Fibroblast of lung (primary cell): ENCODE measurements at places on chromosomes 3 and 15.
A peak's percentile ranks its signal among the peaks of the same experiment; 100 is the strongest.

GRCh38 chr3:37396731-37397130, 222.3 kb upstream of the LRRFIP2 start:
- DNase-seq = no peak

GRCh38 chr3:185900228-185900627, 37.6 kb downstream of the TRA2B start:
- peak; percentile 76 for DNase-seq

DNA sequence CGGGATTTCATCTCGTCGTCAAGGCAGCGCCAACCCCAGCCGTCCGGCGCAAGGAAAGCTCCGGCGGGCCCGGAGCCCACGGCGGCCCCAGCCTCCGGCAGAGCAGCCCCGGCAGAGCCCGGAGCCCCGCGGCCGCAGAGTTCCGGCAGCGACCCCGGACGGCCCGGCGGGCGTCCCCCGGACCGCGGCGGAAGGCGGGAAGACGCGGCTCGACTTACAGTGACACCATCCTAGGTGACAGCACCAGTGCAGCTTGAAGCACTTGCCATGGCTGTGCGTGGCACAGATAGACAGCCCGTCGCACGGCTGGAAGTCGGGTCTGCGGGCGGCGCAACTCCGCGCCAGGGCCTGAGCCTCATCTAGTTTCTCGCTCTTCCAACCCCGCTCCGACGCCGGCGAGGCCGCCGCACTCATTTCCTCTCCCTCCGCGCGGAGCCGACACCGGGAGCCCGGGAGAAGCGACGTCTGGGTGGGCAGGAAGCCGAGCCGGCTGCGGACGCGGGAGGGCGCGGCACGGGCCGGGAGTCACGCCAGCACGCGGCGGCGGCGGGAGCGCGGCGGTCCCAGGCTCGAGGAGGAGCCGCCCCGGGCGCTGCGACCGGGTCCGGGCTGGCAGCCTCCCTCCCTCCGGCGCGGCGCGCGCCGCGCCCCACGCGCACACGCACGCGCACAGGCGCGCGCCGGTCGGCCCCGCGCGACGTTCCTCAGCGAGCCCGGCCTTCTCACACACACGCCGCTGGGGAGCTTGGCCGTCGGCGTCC, at the start of gene C3orf70:
Gene C3orf70, minus strand, starts transcription at position 651 of the 761 bp plus-strand sequence. Its CDS starts 237 bp downstream, at position 414.
- DNase-seq = peak; percentile 65

GRCh38 chr3:99669879-99670555, 31.6 kb downstream of the COL8A1 start:
- peak; percentile 75 for DNase-seq

DNA sequence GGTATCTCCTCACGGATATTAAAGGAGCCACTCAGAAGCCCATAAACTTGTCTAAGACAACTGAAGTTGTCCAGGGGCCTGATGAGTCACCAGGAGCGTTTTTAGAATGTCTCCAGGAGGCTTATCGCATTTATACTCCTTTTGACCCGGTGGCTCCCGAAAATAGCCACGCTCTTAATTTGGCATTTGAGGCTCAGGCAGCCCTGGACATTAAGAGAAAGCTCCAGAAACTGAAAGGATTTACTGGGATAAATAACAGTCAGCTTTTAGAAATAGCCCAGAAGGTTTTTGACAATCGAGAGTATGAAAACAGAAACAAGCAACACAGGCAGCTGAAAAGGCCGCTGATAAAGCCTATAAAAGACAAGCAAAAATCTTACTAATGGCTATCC, 4.1 kb downstream of the DET1 start:
- DNase-seq = no peak

DNA sequence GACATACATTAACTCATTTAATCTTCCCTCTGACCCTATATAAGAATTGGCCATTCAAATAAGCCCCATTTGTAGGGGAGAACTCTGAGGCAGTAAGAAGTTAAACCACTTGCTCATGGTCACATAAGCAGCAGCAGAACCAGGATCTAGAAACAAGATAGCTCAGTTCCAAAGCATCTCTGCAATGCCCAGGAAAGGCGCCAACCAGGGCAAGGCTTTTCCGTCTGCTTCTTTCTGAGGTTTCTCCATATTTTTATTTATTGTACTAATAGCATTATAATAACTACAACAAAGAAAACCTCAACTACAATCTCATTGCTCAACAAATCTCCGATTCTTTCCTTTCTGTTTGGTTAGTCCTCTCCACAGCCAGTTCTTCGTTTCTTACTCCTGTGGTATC, 4.3 kb upstream of the UBE2E2 start:
- peak; percentile 36 for DNase-seq

DNA sequence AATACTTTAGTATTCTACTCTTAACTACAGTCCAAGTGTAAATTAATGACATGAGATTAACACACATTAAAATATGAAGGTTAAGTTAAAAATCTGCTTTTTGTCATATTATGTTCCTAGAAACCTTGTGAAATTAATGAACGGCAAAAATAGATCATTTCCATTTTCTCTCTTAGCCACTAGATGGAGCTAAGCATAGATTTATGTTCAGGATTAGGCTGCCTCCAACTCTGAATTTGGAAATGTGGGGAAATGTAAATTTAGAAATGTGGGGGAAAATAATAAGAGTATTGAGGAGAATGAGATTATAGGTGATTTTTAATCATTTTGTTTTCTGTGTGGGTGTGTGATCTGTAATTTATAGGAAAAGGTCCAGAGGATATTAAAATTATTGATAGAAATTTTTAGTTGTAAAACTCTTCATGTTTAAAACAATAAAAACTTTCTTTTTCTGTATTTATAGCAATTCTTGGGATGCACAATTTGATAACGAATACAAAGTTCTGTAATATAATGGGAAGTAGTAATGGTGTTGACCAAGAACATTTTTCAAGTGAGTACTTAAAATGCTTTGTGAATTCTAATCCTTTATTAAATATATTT, 59.2 kb downstream of the TMOD3 start:
- DNase-seq = no peak

- DNase-seq = peak; percentile 43
Observed at GRCh38 chr3:99934975-99935797, 117.5 kb downstream of the CMSS1 start.

DNA sequence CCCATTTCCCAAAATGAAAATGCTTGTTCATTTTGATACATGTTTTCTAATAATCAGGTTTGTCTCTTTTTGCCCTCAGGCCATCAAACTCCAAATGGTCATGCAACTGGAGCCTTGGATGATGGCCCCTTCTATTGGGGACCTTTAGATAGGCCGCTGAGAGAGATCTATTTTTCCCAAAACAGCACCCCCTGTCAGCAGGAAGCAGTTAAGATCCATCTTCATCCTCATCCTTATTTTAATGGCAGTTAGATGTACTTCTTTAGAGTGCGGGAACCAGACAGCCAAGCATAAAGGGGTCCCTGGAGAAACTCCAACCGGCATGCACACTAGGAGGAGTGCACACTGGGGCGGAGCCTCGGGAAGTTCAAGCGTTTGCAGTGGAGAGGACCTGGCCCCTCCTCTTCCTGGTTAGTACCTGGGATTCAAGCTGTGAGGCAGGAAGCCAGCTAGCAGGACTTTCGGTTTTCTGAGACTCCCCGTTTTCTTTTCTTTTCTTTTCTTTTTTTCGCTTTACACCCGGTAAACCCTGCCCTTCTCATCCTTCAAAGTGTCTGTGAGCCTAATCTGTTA, 31.9 kb upstream of the STRIT1 start:
- DNase-seq = peak; percentile 32

- DNase-seq = no peak
Observed at GRCh38 chr3:67884345-67884744, 229.9 kb upstream of the SUCLG2 start.

GRCh38 chr3:100274361-100274760, 13.6 kb downstream of the TBC1D23 start:
- DNase-seq = no peak

GRCh38 chr3:151709847-151710246, 23.9 kb upstream of the AADACL2 start:
- DNase-seq = peak; percentile 45
